ENCODE measurements at places on chromosomes 11 and 22.
A peak's percentile ranks its signal among the peaks of the same experiment; 100 is the strongest.

DNA sequence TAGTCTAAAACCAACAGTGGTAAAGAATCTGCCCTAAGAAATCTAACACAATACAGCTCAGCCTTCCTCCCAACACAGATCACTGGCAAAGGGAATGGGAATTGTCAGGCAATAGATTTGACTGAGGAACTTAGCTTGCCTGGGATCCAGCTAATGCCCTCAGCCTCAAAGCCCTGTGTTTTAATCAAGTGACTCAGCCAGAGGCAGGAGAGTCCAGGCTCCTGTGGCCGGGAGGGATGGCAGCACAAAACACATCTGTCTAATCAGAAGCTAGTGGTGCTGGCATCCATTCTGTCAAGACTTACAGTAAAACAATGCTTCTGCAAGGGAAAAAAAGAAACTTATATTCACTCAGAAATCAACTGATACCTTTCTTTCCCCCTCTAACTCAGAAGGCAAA, 5.6 kb downstream of the SYTL2 start:
- DNase-seq: no peak

DNA sequence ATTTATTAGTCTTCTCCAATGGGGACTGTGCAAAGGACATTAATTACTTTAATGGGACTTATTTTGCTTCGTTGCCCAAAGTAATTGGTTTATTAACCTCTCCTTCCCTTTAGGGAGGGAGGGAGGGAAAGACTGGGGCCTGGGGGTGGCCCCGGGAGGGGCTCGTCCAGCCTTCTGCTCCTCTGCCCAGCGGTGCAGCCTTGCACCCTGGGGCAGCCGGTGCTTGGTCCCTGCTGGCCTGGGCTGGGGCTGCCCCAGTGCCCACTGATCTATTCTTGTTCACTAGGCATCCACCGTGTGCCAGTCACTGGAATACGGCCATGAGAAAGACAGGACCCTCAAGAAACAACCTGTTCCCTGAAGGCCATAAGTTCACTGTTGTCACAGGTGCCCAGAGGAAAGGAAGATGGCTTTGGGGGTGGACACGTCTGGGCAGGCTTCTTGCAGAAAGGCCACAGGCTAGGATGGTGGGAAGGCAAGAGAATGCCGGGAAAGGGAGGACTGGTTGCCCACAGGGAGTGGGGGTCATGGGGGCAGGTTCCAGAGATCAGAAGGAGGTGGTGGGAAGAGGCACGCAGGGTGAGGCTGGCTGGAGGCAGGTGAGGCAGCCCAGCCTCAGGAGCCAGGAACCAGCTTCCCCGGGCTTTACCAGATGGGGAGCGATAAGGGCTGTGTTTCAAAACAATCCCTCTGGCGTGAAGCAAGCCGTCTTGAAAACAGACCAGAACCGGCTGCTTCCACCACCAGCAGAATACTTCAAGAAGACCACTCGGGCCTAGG, 47.6 kb upstream of the KCNQ1OT1 start:
- DNase-seq: no peak

DNA sequence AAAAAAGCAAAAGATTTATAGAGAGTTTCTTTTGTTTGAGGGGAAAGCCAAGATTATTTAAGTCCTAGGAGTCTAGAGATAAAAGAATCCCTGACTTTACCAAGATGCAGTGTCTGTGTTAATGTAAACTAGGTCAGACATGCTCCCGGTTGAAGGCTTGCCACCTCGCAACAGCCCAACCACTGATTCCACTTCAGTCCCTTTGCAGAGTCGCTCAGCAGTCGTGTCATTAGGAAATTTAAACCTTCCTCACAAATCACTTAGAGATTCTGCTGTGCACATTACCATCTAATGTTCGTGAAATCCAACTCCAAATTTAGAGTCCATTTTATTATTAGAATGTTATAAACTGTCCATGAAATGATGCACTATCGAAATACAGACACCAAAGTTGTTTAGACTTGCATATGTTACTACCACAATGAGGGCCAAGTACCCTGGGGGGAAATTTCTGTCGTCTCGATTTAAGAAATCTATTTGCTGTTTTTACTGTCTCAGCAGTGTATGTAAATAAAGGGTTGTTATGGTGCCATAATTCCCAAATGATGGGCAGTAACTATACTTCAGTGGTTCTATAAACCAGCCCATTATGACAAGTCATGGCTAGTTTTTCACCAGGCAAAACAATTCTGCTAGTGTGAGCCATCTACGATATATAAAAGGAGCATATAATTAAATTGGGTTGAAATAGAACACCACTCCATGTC, 101.4 kb upstream of the MTNR1B start:
- no peak for DNase-seq

DNA sequence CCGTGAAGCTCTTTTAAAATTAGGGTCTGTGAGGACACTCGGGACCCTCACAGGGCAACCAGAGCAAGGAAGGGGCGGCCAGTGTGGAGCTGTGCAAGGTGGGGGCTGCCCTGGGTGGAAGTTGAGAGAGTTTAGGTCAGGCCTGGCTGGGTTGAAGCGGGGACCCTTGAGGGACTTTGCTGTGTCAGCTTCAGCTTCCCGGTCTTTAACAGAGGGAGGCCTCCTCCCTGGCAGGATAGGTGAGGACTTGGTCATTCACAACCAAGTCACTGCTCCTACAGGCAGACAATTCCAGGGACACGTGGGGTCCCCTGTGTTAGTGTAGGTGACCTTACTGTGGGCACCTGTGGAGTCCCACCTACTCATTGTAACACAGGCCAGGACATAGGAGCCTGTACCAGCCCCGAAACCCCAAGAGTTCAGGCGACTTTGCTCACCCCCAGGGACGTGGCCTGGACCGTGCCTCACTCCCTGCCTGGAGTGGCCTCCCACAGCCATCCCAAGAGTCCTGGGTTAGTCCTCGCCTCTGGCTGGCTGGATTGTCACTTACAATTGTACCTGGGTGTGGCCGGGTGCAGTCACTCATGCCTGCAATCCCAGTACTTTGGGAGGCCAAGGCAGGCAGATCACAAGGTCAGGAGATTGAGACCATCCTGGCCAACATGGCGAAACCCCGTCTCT, 18.8 kb upstream of the ARHGAP8 start:
- DNase-seq: no peak

DNA sequence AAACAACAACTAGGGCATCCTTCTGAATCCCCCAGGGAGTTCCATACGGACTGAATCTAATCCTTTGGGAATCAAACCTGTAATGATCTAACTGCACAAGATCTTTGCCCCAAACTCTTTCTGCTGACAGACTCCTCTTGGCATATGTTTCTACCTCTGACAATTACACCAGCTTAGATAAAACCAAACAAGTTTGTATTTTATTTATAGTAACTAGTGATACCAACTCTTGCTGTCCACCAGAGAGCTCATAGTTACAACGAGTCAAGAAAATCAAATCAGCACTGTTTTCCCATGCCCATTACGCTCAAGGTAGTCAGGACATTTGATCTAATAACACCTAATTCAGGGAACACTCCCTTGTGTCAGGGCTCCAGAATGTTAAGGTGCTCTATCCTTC, 972.0 kb downstream of the NTM start:
- DNase-seq: no peak

GRCh38 chr11:132872211-132872610, 660.1 kb downstream of the OPCML start:
- no peak for DNase-seq

DNA sequence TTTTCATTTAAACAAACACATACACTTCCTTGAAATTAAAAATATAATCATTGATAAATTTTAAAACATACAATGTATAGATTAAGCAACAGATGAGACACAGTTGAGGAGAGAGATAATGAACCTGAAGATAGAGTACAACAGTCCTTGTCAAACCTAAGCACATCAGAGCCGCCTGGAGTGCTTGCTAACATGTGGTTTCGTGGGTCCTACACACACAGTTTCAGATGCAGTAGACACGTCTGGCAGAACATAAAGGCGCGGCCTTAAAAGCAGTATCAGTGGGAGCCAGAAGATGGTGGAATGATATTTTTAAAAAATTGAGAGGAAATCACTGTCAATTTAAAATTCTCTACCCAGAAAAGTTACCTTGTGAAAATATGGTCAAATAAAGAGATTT, 134.4 kb downstream of the MPPED1 start:
- DNase-seq: no peak

DNA sequence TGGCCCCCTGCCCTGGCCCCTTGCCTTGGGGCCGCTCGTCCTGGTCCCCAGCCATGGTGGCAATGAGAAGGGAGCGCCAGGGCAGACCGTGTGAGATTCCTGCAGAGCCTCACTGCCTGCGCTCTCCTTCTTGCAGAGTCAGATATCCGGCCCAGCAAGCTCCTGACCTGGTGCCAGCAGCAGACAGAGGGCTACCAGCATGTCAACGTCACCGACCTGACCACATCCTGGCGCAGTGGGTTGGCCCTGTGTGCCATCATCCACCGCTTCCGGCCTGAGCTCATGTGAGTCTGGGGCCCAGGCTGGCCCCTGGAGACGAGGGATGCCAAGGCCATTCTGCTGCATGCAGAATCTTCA, 114.1 kb downstream of the MICAL2 start:
- peak; percentile 96 for DNase-seq

DNA sequence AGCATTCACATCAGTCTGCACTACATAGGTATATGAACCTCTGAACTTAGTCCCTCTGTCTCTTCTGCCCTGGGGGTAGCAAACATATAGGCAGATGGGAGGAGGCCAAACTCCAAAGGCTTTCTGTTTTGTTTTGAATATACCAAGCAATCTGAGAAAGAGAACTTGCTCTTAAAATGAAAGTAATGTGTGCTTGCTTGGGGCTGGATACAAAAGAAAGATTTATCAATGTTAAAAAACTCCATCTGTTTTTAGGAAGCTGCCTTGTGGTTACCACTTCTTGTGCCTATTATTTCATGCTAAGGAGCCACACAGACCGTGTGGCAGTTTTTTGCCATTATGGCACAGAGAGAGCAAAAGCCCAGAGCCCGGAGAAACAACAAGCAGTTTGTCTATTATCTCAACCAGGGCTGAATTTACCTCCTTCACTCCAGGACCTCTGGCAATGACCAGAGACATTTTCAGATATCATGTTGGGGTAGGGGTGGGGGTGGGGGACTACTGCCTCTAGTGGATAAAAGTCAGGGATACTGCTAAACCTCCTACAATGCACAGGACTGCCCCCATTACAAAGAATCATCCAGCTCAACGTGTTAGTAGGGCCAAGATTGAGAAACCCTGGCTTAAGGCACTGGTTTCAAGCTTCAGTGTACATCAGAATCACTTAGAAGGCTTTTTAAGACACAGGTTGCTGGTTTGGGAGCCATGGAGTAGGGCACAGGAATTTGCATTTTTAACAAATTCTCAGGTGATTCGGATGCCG, 124.2 kb downstream of the APIP start:
- no peak for DNase-seq

GRCh38 chr11:65540290-65541092, 15.6 kb downstream of the SCYL1 start:
- DNase-seq: peak; percentile 52

- DNase-seq: no peak
Measured at GRCh38 chr11:66479394-66480116, 679 bp upstream of the DPP3 start.

- no peak for DNase-seq
Measured at GRCh38 chr11:77175021-77175842, 47.2 kb downstream of the MYO7A start.

DNA sequence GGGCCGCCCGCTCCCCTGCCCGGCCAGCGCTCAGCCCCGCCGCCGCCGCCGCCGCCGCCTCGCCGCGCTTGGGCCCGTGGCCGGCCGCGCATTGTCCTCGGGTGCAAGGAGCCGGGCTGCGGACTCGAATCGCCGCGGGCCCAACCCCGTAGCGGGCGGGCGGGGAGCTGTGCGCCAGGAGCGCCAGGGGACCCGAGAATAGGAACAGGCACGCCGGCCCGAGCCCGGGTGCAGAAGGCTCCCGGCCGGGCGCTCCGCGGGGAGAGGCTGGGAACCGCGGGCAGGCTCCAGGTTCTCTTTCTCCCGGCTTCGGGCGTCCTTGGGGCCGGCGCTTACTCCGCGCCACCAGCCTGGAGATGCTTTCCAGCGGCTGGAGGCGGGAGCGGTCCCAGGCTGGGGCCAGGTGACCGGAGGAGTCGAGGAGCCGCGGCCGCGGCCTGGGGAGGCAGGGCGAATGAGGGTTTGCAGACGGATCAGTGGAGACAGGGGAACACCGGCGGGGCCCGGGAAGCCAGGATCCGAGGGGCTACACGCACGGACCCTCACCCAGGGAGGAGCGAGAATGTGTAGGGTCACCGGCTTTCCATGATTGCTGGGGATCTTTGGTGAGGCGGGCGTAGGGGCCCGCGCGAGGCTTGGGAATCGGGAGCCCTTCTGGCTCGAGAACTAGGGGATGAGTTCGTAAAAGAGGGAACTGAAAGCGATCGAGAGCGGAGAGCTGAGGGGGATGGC, 726 bp downstream of the PKNOX2 start:
- DNase-seq: peak; percentile 31

DNA sequence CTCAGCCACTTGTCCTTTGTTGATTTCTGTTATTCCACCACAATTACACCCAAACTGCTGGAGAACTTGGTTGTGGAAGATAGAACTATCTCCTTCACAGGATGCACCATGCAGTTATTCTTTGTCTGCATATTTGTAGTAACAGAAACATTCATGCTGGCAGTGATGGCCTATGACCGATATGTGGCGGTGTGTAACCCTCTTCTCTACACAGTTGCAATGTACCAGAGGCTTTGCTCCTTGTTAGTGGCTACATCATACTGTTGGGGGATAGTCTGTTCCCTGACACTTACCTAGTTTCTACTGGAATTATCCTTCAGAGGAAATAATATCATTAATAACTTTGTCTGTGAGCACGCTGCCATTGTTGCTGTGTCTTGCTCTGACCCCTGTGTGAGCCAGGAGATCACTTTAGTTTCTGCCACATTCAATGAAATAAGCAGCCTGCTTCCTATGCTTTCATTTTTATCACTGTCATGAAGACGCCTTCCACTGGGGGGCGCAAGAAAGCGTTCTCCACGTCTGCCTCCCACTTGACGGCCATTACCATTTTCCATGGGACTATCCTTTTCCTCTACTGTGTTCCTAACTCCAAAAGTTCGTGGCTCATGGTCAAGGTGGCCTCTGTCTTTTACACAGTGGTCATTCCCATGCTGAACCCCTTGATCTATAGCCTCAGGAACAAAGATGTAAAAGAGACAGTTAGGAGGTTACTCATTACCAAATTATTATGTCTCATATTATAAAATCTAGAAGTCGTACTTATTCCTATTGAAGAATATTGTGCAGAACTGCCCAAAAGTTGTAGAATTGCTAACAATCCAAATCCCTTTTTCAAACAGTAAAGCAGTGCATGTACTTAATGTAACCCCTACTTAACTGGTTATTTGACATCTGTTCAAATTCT, 53.2 kb downstream of the OR4C6 start:
- peak; percentile 5 for DNase-seq

DNA sequence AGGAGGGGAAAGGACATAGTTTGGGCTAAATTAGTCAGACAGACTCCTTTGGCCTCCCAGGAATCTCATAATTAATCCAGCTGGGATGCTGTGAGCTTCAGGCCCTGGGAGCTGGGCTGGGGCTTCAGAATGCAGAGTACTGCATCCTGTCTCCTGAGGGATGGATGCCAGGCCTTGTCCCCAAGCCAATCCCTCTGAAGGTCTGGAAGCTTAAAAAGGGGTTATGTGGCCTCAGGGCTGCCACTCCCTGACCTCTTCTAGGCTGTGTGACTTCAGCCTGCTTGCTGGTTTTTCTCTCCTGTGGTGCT, 6.9 kb upstream of the LRRC32 start:
- no peak for DNase-seq

Data from urothelium cell line (cell line).